ENCODE measurements at places on chromosomes 12 and 14.

- no peak for DNase-seq
Measured at GRCh38 chr14:75499084-75499875, 23.0 kb upstream of the BATF start.

- no peak for DNase-seq
Measured at GRCh38 chr12:91717804-91718203, 427.8 kb downstream of the BTG1 start.

GRCh38 chr12:10279937-10280336 lies 27.7 kb upstream of the KLRD1 start:
- no peak for DNase-seq

GRCh38 chr14:20757965-20758364 lies 10.2 kb upstream of the EDDM3B start:
- peak; percentile 64 for DNase-seq

DNA sequence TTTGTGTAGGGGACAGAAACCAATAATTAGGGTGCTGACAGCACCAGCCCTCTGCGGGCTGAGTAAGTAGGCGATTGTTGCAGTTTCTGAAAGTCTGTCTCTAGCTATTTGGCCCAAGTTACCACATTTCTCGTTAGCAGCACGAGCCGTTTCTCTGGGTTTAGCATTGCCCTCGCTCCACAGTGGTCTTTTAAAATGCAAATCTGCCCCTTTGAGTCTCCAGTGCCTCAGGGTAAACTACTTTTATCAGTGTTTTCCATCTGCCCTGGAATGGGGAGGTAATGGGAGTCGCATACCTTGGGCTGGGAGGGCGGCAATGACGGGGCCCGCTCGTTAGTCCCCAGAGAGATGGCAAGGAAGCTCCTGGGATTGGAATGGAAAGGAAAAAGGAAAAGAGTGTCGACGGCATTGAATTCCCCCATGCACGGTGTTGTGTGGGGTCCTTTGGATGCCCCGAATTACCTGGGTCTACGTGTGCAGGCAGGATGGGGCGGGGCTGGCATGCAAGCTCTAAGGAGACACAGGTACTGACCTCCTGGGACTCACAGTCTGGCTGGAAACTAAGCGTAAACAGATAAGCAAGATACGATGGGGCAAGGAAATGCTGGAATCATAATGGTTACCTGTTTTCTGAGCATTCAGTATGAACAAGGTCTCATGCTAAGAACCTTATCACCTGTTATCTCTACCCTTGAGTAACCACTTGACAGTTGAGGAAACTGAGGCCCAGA lies 131.8 kb upstream of the MAP1LC3B2 start:
- no peak for DNase-seq

GRCh38 chr12:13523536-13524307 lies 327.2 kb downstream of the EMP1 start:
- no peak for DNase-seq

DNA sequence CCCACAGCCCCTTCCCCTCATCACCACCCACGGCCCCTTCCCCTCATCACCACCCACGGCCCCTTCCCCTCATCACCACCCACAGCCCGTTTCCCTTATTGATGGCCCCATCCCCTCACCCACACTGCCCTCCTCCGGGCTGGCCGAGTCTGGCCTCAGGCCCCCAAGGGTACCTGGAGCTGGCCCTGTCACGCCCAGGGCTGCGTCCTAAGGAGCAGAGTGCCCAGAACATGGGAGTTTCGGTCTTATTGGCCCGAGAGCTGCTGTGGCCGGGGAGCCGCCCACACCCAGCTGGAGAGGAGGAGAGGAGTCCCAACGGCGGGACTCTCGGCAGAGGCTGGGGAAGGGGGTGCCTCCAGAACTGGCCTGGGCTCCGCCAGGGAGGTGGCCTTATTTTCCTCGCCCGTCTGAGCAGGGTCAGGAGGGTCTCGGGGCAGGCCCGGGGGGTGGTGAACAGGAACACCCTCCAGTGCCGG lies 182.3 kb downstream of the KIF26A start:
- peak; percentile 34 for DNase-seq

DNA sequence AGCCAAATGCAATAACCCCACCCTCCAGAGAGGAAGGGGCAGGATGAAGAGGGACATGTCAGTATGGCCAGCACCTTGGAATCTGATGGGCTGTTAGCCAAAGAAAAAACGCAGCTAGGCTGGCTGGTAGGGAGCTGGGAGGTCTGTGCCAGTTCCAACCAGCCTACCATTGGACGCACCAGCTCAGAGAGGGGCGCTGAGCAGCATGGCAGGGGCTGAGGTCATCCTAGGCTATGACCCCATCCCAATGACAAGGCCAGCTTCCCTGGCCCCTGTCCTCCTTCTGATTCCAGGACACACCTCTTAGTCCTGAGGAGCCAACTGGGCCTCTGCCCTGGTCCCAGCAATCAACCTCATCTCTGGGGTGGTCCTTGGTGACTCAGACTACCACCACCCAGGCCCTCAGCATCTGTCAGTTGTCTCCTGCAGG lies 12.2 kb downstream of the ACTN1 start:
- DNase-seq: no peak

GRCh38 chr12:105001476-105001875 lies 15.4 kb downstream of the NOPCHAP1 start:
- no peak for DNase-seq

GRCh38 chr14:41302776-41303175 lies 303.9 kb upstream of the LRFN5 start:
- no peak for DNase-seq

DNA sequence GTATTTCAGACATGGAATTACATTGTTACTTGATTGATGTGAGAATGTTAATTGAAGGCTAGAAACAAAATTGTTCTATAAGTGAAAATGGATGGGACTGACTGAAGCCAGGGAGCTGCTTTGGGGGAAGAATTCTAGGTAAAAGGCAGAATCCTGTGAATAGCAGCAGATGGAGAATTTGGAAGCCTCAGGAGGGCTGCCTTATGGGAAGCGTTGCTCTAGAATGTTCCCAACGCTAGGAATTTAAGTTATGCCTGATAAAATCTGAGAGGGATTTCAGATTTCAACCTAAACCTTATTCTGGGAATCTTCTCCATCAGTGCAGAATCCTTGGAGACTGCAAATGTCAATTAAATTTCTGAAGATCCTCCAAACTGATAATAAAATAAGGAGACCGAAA lies 858.2 kb upstream of the FLRT2 start:
- DNase-seq: no peak

DNA sequence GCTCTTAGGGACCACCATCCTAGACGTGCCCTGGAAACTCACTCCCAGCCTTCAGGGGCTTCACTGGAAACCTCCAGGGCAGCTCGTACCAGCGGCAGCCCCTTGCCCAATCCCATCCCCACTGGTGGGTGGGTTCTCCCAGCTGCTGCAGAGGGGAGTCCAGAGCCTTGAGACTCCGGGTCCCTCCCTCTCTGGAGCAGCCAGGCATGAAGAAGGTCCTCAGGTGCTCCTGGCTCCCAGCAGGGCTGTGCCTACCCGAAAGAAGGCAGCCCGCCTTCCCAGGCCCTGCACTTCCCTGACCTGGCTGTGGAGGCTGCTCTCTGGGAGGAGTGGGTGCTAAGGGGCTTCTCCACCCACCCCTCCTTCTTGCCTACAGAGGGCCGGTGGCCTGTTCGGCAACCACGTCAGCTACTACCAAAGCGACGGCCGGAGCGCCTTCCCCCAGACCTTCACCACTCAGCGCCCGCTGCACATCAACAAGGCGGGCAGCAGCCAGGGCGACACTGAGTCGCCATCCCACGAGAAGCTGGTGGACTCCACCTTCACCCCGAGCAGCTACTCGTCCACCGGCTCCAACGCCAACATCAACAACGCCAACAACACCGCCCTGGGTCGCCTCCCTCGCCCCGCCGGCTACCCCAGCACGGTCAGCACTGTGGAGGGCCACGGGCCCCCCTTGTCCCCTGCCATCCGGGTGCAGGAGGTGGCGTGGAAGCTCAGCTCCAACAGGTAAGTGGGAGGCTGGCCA lies 115.5 kb upstream of the FKBP4 start:
- DNase-seq: no peak

GRCh38 chr14:71163842-71164629 lies 256.8 kb downstream of the PCNX1 start:
- DNase-seq: no peak

GRCh38 chr14:89908712-89909450 lies 45.6 kb downstream of the EFCAB11 start:
- no peak for DNase-seq

GRCh38 chr14:79825046-79825521 lies 386.2 kb downstream of the DIO2 start:
- DNase-seq: no peak

- DNase-seq: no peak
Measured at GRCh38 chr14:34502001-34502400, 37.5 kb downstream of the EAPP start.

- no peak for DNase-seq
Measured at GRCh38 chr12:39763890-39764169, 144.2 kb upstream of the ABCD2 start.

DNA sequence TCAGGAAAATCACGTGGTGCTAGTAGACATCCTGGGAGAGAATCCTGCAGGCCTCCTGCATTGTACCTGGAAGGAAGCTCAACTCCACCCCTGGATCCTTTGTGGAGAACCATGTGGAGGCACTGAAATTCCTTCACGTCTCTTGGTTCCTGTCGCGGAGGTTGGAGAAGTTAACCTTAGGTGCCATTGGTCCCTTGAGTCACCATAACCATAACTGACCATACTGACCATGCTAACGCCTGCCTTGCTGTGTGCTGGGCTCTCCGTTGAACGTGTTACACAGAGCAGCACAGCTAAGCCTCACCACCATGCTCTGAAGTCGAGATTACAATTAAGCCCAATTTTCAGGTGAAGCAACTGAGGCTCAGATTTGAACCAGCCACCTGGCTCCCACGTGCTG lies 18.6 kb downstream of the C14orf132 start:
- no peak for DNase-seq

DNA sequence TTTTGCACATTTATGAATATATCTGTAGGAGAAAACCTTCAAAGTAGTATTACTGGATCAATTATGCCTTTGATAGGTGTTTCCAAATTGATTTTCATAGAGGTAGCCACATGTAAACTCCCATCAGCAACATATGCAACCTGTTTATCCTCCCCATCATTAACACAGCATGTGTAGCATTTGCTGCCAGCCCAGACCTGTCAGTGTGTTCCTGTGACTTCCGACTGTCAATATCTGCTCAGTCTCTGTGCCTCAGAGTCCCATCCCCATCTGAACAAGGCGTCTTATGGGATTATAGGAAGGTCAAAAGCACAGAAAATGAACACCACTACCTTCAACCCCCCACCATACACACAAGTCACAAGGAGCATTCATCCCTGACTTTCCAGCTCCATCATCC lies 9.5 kb upstream of the CAPRIN2 start:
- no peak for DNase-seq

- DNase-seq: no peak
Measured at GRCh38 chr12:68370006-68370590, 37.9 kb upstream of the MDM1 start.

DNA sequence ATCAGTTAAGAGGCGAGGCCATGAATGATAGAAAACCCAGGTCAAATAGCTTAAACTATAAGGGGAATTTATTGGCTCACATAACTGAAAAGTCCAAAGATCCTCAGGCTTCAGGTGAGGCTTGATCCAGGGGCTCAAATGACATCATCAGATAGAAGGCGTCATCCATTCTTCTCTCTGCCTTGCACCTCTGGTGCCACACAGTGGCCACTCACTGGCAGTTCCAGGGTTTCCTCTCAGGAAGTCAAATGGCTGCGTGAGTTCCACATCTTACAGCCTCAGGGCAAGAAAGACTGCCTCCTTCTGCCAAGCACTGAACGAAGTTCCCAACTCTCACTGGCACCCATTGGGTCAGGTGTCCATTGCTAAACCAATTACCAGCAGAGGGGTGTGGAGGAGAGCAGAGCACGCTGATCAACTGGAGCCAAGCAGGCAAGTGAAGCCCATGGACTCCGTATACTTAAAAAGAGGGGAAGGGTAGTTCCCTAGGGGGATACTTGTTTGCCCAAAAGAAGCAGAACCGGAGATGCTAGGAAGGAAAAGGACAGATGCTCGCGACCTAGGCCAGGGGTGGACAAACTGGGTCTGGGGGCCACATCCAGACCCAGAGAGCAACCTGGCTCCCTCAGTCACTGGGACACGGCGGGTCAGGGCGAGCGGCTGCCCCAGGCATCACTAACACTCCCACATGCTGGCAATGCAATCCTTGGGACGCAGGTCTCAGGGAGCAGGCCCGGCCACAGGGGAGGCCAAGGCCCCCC lies 69.3 kb downstream of the SERPINA3 start:
- no peak for DNase-seq

DNA sequence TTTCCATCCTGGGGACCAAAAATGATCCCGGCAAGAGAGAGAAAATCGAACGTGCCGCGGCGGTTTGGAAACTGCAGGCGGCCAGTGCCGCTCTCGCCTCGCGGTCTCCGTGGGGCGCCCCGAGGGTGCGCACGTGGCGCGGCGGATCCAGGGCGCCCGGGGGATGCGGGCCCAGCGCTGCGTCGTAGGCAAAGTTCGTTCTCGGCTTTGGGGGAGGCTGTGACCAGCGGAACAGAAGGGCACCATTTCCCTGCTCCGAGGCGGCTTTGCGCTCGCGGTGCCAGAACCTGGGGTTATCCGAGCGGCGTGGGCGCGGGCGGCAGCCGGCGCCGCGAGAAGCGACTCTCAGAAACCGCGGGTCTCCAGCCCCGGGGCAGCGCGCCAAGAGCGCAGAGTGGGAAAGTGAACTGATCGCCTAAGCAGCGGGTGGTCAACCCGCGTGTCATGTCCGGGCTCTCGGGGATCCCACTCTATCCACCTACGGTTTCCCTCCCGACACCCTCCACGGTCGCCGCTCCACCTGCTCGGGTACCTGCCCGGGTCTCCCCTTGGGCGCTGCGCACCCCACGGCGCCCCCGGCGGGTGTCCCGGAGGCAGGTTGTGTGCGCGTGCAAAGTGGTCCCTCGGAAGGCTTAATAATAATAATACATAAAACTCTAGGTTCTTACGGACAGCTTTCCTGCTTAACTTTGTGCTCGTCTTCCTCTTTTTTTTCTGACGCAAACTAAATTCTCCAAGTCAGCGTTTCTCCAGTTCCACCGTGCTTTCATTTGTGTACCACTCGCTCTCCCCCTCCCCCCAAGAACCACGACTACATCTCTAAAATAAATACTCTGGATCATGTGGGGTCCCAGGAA lies 1.2 kb downstream of the ESRRB start:
- peak; percentile 42 for DNase-seq

DNA sequence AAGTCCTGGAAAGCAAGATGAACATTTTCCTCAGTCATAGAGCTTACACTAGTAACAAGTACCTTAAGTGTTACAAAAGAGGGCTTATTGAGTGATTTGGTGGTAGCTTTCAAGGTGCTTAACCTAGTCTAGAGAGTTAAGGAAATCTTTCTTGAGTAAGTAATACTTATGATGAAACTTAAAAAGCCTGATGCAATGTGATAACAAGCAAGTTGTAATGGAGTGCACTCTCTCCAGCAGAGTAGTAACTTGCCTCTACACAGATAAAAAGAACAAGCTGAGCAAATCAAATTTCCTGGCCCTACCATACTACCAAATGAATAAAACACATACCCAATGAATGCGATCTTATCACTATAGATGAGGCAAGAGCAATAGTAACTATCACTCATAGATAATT lies 639.9 kb upstream of the FBXO33 start:
- no peak for DNase-seq

DNA sequence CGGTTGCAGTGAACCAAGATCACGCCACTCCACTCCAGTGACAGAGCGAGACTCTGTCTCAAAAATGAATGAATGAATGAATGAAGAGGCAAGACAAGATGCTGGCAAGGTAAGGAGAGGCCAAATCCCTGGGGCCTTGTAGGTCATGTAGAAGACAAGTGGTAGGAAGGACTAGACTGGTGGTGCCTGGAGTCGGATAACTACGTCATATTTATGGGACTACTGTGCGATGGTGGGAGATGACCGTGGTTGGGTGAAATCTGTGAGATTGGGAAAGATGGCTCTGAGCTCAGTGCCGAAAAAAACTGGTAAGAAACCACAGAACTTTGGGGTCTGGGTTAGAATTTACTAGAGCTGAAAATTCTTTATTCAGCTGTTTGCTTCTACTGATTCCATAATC lies 50.6 kb downstream of the HELB start:
- no peak for DNase-seq
